ENCODE measurements at places on chromosomes 16 and 17.

DNA sequence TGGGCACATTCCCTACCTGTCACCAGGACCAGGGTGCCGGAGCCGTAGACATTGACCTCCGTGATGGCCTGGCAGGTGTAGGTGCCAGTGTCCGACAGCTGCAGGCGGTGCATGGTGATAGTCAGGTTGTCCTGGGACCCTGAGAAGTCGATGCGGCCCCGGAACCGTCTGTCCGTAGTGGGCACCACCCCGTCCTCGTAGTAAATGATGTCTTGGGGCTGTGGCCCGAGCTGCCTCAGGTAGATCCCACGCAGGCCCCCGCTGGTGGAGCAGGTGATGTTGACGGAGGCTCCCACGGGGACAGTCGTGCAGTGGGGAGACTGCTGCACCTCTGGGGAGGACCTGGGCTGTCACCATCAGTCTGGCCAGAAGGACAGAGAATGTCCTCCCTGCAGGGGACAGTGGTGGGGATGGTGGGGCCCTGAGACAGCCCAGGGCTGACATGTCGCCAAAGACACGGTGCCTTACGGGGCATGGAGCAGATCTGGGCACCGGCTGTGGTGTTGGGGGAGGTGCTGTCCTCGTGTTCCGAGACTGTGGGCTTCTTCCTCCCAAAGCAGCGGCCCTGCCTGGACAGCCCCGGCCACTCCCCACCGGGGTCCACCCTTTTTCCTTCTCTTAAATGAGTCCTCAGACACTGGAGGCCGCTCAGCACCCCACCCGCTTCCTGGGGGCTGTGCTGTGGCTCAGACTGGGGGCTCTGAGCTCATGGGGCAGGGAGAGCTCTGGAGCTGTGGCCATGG, 586 bp downstream of the CD7 start:
- DNase-seq, result no peak

DNA sequence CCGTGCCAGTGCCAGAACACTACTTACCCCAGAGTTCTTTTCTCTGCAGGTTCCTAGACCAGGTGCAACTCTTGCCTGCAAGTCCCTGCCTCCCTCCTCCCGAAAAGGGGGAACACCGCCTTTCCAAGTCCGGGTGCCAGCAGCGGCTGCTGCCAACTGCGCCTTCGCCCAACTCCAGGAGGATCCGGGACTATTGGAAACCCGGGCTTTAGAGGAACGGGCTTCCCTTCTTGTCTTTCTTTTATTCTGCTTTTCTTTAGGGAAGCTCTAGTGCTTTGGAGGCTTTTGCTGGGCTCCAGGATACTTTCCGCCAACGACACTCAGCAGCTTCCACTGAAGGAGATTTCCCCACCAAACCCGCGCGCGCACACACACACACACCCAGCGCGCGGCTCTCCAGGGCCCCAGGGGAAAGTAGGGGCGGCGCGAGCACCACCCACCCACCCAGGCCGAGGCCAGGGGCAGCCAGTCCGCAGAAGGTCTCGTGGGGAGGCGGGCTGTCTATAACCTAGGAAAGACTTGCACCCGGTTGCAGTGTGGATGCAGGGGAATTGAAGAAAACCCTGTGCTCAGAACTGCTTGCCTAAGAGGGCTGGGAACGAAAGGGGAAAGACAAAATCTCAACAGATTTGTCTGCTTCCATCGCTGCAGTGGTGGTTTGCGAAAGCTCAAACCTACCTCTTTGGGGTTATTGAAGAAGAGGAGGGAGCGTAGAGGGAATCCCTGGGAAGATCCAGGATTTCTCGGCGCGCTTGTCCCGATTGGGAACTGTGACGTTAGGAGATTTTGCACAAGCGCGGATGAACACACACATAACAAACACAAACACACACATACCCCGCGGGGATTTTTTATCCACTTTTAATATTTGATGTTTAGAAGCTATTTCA, 977 bp upstream of the CA10 start:
- no peak for DNase-seq

- no peak for DNase-seq
Measured at GRCh38 chr17:80512233-80512632, 32.4 kb upstream of the RPTOR start.

DNA sequence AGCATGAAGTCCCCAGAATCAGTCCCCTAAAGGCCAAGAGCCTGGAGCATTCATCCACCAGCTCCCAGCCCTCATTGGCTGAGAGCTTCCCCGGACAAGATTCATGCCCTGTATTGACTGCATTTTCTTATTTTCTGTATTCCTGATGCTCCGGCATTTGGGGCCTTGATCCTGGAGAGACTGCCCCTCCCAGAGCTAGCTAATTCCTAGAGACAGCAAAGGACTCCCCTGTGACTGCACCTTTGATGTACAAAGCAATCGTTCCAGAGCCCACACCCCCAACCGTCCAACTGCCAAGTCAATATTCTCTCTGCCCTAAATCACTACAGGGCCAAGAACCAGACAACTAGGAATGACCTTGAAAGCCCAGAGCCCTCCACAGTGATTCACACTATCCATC, 93.4 kb upstream of the CDH5 start:
- no peak for DNase-seq

- no peak for DNase-seq
Measured at GRCh38 chr16:2209258-2210008, 1.2 kb downstream of the BRICD5 start.

- no peak for DNase-seq
Measured at GRCh38 chr16:57635266-57636097, 7.1 kb downstream of the ADGRG1 start.

- DNase-seq, result no peak
Measured at GRCh38 chr16:17327664-17328335, 143.0 kb downstream of the XYLT1 start.

DNA sequence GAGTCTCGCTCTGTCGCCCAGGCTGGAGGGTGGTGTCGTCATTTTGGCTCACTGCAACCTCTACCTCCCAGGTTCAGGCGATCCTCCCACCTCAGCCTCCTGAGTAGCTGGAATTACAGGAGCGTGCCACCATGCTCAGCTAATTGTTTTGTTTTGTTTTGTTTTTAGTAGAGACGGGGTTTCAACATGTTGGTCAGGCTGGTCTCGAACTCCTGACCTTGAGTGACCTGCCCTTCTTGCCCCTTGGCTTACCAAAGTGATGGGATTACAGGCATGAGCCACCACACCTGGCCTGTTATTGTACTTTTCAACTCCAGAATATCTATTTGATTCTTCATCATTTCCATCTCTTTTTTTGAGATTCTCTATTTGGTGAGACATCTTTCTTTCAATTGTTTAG, 9.0 kb upstream of the ADORA2B start:
- DNase-seq, result no peak

DNA sequence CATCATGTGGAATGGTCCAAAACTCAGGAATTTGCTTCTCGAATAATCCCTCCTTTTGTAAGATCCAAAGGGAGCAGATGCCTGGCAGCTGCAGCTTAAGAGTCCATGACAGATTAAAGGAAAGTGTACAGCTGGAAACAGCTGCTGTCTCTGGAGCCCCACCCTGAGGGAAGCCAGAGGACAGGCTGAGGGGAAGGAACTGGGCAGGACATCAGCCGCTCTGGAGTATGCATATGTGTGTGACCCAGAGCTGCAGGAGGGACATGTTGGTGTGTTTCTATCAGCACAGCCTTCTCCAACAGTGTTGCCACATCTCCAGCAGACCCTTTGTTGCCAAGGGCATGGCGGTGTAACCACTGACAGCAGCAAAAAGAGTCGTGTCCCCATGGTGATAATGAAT, 46.2 kb downstream of the CYB561 start:
- no peak for DNase-seq

DNA sequence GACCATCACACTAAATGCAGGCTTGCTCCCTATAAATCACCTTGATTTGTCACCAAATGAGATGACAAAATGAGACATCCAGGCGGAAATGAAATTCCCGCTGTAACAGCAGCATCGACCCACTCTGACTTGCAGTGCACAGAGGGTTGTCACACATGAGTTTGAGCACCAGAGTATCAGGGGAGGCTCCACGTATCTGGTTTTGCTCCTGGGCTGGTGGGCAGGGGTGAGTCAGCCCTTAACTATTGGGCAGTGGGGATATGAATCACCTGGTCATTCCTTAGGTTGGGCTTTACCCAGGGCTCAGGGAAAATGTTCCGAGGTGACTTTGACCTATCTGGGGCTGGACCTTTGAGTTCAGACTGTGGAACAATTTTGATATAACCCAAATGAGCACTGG, 245.2 kb upstream of the CCL2 start:
- DNase-seq, result no peak

- no peak for DNase-seq
Measured at GRCh38 chr17:15883617-15884111, 61.3 kb upstream of the ADORA2B start.

DNA sequence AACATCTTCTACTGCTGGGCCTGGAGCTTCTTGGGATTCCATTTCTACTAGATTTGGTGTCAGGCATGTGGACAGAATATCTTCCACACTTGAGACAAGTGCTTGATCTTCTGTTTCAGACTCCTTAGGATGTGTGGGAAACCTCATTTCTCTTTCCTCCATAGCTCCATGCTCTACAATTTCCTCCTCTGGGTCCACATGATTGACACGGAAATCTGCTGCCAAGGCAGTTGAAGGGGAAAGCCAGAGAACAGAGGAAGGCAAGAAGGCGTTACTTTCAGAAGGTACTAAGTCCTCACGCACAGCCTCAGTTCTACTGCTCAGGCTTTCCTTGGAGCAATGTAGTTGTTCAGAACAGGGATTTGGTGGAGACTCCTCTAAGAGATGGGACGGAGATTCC, 6.6 kb downstream of the SPAG5 start:
- no peak for DNase-seq

- DNase-seq, result no peak
Measured at GRCh38 chr17:45382226-45382625, 50.4 kb downstream of the ARHGAP27 start.

- no peak for DNase-seq
Measured at GRCh38 chr17:65011966-65012365, 44.6 kb downstream of the GNA13 start.

DNA sequence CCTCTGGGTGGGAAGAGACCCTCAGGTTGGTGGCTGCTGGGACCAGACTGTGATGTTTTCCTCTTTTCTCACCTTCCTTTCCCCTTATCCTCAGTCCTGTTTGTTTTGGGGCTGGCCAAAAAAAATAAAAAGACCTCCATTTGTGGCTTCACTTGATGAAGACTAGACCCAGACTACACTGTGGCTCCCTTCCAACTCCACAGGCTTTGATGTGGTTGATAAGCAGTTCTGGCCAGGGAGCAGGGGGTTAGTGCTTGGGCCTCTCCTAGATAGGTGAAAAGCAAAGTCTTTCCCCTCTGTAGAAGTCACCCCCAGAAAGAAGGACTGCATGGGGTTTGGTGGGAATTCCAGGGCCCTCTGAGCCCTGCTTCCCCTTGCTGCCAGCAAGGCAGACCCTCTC, 11.2 kb upstream of the ADAM11 start:
- DNase-seq, result no peak

DNA sequence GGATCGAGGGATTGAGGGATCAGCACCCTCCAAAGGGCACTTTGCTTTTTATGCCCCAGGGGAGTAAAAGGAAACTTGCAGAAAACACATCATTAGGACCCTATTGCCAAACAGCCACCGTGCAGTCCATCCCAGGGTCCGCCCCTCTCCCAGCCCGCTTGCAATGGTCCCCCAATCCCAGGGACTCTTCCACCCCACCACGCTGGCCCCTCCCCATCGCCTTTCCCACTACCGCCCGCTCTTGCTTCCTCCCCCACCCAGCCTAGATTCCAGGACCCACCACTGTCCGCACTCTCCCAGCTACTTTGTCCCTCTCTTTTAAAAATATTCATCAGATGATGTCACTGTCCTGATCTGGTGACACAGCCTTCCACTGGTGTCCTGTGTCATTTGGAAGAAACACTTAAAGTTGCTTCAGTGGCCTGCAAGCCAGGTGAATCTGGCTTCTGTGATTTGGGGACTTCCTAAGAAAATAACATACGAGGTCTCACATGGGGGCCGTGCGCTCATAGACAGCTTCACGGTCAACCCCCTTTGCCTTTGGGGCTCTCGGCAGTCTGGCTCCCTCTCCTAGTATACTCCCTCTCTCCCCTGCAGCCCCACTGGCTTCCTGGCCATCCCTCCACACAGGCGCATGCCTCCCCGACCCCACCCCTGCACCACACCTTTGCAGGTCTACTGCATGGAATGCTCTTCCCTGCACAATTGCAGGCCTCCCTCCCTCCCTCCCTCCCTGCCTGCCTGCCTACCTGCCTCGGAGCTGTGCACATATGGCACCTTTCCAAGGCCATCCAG, 127.9 kb downstream of the RBFOX3 start:
- DNase-seq, result no peak

- no peak for DNase-seq
Measured at GRCh38 chr16:58440131-58440530, 47.9 kb downstream of the GINS3 start.

GRCh38 chr16:85026703-85027102, 892 bp upstream of the KIAA0513 start:
- DNase-seq, result no peak

DNA sequence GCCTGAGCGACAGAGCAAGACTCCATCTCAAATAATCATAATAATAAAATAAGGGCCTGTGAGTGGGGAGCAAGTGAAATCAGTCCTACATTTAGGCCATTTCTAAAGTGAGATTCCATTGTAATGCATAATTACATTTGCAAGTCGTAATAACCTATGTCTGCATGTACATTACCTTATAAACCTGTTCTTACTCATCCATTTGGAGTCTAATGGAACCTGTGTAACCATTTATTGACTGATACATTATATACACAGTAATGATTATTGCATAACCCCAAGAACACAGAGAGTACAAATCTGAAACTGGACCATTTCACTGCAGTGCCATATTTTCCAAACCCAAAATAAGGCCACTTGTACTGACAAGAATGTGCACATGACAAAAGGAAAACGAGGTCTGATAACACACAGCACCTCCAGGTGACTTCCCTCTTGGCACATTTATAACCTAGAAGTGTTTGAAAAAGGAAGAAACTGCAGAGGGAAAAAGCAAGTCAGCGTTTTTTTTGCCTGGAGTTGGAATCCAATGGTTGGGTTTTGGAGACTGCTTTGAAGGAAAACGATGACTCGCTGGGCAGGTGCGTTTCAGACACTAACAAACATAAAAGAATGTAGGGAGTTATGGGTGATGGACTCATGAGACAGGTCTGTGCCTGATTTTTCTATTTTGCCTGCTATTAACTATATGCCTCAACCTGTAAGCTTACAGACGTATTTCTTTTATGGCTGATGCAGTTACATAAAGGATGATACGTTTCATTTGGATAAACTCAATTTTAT, 63.6 kb upstream of the KIFC3 start:
- DNase-seq, result no peak

GRCh38 chr17:48391444-48391843, 38.6 kb downstream of the SKAP1 start:
- DNase-seq, result no peak

- DNase-seq, result no peak
Measured at GRCh38 chr17:57713140-57713539, 32.0 kb downstream of the CCDC182 start.

DNA sequence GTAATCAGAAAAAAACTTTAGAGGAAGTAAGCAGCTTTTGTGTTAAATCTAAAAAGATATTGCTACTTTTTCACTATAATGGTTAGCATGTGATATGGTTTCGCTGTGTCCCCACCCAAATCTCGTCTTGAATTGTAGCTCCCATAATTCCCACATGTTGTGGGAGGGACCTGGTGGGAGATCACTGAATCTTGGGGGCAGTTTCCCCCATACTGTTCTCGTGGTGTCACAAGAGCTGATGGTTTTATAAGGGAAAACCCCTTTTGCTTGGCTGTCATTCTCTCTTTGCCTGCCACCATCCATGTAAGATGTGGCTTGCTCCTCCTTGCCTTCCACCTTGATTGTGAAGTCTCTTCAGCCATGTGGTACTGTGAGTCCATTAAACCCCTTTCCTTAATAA, 117.1 kb downstream of the KCNJ2 start:
- DNase-seq, result no peak

GRCh38 chr17:18183334-18184142, at the start of gene ALKBH5:
TSS of gene ALKBH5 (plus strand) at chr17:18183828. CDS start at chr17:18184244, 416 bp downstream.
- DNase-seq, result peak; percentile 95

- DNase-seq, result no peak
Measured at GRCh38 chr17:60817192-60817591, 139.5 kb downstream of the BCAS3 start.
